ENCODE measurements at places on chromosomes 13 and 19. TPM values are rescaled to one million over a fixed set of nuclear protein-coding genes. Genes with fewer than 3 reads are reported as not detected.
A peak's percentile ranks its signal among the peaks of the same experiment; 100 is the strongest.

SOX1 gene
- not detected for total RNA-seq

- peaks cover 9% of the 10 kb centered on the region for H3K4me1 ChIP-seq
- no peaks in the 10 kb centered on the region for H3K36me3 ChIP-seq
- H3K27ac ChIP-seq = no peak overlapping the region
- H3K27me3 ChIP-seq = no peaks in the 10 kb centered on the region
- no peak for DNase-seq
These were observed 60.0 kb upstream of the WDFY2 start for GRCh38 chr13:51524312-51524711.

DNA sequence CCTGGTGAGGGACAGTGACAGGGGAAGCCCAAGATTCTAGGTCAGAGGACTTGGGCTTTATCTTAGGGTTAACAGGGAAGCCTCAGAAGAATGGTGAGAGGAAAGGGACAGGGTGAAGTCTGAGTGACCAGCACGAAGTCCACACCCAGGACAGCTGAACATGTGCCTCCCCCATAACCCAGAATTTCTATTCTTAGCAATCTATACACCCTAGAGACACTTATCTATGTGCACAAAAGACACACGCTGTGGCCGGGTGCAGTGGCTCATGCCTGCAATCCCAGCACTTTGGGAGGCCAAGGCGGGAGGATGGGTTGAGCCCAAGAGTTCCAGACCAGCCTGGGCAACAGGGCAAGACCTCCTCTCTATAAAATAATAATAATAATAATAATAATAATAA, 11.1 kb upstream of the OLFM2 start:
- peaks cover 5% of the 10 kb centered on the region for H3K4me1 ChIP-seq
- no peak overlapping the region for H3K27ac ChIP-seq
- H3K4me3 ChIP-seq = no peak overlapping the region
- H3K27me3 ChIP-seq = no peaks in the 10 kb centered on the region

DNA sequence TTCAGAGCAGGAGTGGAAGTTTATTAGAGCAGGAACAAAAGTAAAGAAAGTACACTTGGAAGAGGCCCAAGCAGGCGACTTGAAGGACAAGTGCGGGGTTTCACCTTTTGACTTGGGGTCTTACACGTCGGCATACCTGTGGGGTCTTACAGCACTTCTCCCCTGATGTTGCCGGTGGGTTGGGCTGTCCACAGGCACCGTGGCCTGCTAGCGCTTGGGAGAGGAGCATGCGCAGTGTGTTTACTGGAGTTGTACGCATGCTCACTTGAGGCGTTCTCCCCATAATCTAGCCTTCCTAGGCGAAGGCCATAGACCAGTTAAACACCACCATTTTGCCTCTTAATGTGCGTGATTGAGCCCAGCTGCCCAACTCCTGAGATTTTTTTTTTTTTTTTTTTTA, 25.0 kb upstream of the PLEKHF1 start:
- H3K27me3 ChIP-seq = no peaks in the 10 kb centered on the region
- H3K4me1 ChIP-seq = peaks cover 1% of the 10 kb centered on the region
- peak; percentile 34 for DNase-seq
- no peak overlapping the region for H3K27ac ChIP-seq
- no peaks in the 10 kb centered on the region for H3K36me3 ChIP-seq

- no peaks in the 10 kb centered on the region for H3K36me3 ChIP-seq
- H3K27me3 ChIP-seq = no peaks in the 10 kb centered on the region
- H3K27ac ChIP-seq = no peak overlapping the region
- DNase-seq = no peak
These were observed 210.8 kb downstream of the DCT start for GRCh38 chr13:94268661-94269060.

PABPC3 gene
- 0.12 TPM for total RNA-seq

DNA sequence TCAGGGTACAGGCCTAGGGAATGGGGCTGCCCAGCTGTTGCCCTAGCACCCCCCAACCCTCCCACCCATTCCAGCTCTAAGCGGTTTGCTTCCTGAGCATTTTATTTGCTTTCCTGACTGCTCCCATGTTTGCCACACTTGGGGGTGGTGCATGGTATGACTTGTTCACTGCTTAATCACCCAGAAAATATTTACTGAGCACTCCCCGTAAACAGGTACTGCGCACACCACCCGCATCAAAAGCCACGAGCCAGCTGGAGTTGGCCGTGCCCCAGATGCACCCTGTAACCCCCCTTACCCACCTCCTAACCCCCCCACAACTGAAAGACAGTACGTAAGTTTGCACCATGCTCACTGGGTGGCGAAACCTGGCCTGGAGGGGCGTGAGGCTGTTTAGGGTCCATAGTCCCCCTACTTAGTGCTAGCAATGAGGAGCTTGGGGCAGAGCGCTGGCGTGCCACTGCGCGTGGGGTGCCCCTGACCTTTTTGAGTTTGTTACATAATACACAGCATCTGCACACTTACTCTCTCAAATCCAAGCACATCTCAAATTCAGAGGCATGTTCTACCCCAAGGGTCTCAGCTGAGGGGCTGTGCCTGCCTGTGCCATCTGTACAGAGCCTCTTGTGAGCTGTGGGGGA, 29.8 kb downstream of the DPF1 start:
- H3K27ac ChIP-seq = no peak overlapping the region
- H3K4me1 ChIP-seq = no peaks in the 10 kb centered on the region
- DNase-seq = no peak
- peaks cover 8% of the 10 kb centered on the region for H3K36me3 ChIP-seq
- no peak overlapping the region for H3K4me3 ChIP-seq
- no peaks in the 10 kb centered on the region for H3K27me3 ChIP-seq
